ENCODE measurements at places on chromosomes 5 and 9. TPM values are rescaled to one million over a fixed set of nuclear protein-coding genes. Genes with fewer than 3 reads are reported as not detected.

The OLFML2A gene
- total RNA-seq = 2.9 TPM

The DNAH5 gene
- not detected for total RNA-seq

The SUSD3 gene
- total RNA-seq = not detected

The SLC6A3 gene
- not detected for total RNA-seq

The SERF1A gene
- 15.1 TPM for total RNA-seq

The CAMK4 gene
- 0.88 TPM for total RNA-seq

The GABRP gene
- 0.09 TPM for total RNA-seq

The DNAI1 gene
- not detected for total RNA-seq

The CCL27 gene
- total RNA-seq = not detected

The DMRT3 gene
- total RNA-seq = not detected

The MUSK gene
- total RNA-seq = not detected

The VLDLR gene
- 4.5 TPM for total RNA-seq

The F12 gene
- 0.81 TPM for total RNA-seq

The PCDHGA11 gene
- total RNA-seq = 35.5 TPM

The SLC35A4 gene
- 99.6 TPM for total RNA-seq

The C5orf46 gene
- not detected for total RNA-seq

The CCNG1 gene
- 130 TPM for total RNA-seq

The PCDHAC1 gene
- total RNA-seq = 8.8 TPM

The CAVIN4 gene
- total RNA-seq = 3.9 TPM

The SLC6A7 gene
- total RNA-seq = not detected

The IFNK gene
- total RNA-seq = not detected

The MYOZ3 gene
- 2.7 TPM for total RNA-seq

The FBXO38 gene
- total RNA-seq = 43.8 TPM

The GAS1 gene
- 57.5 TPM for total RNA-seq

The DAB2 gene
- total RNA-seq = 30.1 TPM

The TOMM5 gene
- 247 TPM for total RNA-seq

The DNAJC25 gene
- total RNA-seq = 6.1 TPM

The HINT2 gene
- total RNA-seq = 51.5 TPM

The LHX3 gene
- 0.11 TPM for total RNA-seq

The CNTNAP3B gene
- total RNA-seq = 0.34 TPM

The IL5 gene
- total RNA-seq = not detected

The BNC2 gene
- total RNA-seq = 0.45 TPM

The IL3 gene
- not detected for total RNA-seq

The CARD9 gene
- total RNA-seq = 5.4 TPM

The FAM221B gene
- total RNA-seq = not detected

The OR1Q1 gene
- not detected for total RNA-seq

The DBN1 gene
- 271 TPM for total RNA-seq

The HK3 gene
- 0.84 TPM for total RNA-seq

The APBA1 gene
- 0.13 TPM for total RNA-seq

The ANKRD55 gene
- not detected for total RNA-seq

The CCDC112 gene
- total RNA-seq = 13.4 TPM

The TAF11L5 gene
- total RNA-seq = 1.4 TPM

The PCDHA8 gene
- 1.5 TPM for total RNA-seq

The SPTAN1 gene
- 262 TPM for total RNA-seq

The NPR3 gene
- 6.0 TPM for total RNA-seq

The C1QTNF3 gene
- 1.6 TPM for total RNA-seq

The STPG3 gene
- 0.35 TPM for total RNA-seq

The ANKRD34B gene
- total RNA-seq = not detected

The WDR36 gene
- 32.4 TPM for total RNA-seq

The SV2C gene
- total RNA-seq = 4.1 TPM

The TMC1 gene
- 0.75 TPM for total RNA-seq

The GDNF gene
- total RNA-seq = 18.4 TPM

The CARD19 gene
- total RNA-seq = 12.2 TPM

The CAMK2A gene
- total RNA-seq = not detected

The ORM1 gene
- total RNA-seq = not detected

The PRUNE2 gene
- not detected for total RNA-seq

The SYK gene
- 21.5 TPM for total RNA-seq

The SPATA24 gene
- total RNA-seq = 4.2 TPM
